ENCODE measurements at places on chromosomes 16 and 17.
A peak's percentile ranks its signal among the peaks of the same experiment; 100 is the strongest.

DNA sequence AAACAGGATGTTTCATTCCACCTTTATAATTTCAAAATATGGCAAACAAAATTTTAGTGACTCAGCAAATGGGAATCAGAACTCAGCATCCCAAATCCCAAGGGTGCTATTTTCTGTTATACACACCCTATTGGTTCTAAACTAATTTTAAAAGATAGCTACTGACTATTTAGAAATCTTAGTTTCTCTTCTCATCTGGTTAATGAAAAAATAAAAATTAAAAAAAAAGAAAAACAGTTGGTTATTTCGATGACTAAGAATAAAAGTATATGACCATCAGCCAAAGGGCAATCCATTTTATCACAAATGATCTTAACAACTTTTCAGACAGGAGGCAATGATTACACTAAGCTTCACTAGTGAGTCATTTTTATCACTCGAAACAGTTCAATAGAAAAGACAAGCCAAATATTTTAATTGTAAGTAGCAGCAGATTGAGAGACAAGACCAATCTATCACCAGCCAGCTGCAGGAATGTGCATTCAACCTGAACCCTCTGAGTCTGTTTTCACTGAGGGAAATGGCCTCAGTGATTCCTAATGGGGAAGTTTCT is 15.2 kb downstream of the PHLPP2 start:
- no peak for DNase-seq

GRCh38 chr17:8503368-8503767 is 67.7 kb downstream of the NDEL1 start:
- DNase-seq: no peak

DNA sequence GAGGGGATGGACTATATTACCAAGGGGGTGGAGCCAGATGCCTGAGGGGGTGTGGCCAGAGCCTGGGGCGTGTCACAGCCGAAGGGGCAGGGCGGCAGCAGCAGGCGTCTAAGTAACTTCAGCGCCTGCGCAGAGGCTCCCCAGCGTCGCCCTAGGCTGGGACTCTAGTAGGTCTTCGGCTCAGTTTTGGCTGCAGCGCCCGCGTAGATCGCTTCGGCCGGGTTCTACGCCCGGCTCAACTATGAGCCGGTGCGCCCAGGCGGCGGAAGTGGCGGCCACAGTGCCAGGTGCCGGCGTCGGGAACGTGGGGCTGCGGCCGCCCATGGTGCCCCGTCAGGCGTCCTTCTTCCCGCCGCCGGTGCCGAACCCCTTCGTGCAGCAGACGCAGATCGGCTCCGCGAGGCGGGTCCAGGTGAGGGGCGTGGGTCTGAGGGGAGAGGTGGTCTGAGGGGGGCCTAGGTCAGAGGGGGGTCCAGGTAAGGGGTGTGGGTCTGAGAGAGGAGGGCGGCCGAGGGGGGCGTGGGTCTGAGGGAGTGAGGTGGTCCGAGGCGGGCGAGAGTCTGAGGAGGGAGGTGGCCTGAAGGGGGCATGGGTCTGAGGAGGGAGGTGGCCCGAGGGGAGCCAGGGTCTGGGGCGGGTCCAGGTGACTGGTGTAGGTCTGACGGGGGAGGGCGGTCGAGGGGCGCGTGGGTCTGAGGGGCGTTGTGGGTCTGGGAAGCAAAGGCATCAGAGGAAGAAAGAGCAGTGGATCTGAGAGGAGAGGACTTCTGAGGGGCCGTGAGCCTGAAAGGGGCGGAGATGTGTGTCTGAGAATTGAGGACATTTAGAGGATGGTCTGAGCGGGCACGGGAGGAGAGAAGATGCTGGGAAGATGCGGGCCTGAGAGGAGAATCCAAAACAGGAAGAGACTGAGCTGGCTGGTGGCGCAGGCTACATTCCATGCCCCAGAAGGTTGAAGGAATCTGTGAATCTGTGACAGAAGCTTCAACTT is at the start of gene LPCAT2:
Gene LPCAT2, plus strand, starts transcription at position 132 of the 991 bp plus-strand sequence. Its CDS starts 110 bp downstream, at position 242.
- peak; percentile 14 for DNase-seq

- no peak for DNase-seq
These were observed 78.8 kb upstream of the CRHR1 start for GRCh38 chr17:45705123-45706009.

GRCh38 chr16:64440421-64440831 is 681.4 kb downstream of the CDH11 start:
- no peak for DNase-seq
